GM19239 (cell line): ENCODE measurements at places on chromosomes 2 and 18.

DNA sequence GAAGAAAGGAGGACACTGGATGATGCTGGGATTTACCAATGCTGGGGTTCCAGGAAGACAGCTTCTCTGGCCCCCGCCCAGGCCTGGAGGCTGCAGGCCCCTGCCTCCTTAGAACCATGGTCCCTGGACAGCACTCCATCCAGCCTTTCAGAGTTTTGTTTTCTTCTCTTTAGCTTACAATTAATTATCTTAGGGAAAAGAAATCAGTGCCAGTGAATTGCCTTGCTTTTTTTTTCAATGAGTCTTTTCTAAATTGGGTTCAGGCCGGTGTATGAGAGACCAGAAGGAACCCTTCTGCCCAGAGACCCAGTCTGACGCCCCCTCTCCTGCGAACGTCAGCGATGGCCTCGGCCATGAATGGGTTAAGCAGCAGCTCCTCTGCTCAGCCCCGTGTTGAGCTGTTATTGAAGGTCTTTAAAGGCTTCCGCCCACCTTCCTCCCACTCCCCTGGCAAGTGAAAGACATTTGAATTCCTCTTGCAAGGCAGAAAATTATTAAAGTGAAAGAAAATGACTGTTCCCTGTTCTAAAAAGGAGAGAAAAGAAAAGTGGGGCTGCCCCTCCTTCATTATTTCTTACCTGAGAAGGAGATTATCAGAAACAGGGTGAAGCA, 65.7 kb upstream of the CHMP1B start:
- no peak for DNase-seq

GRCh38 chr2:51662187-51662586, 630.3 kb upstream of the NRXN1 start:
- no peak for DNase-seq

GRCh38 chr2:7133521-7133920, 216.3 kb downstream of the RNF144A start:
- no peak for DNase-seq

- DNase-seq = no peak
Measured at GRCh38 chr18:75926811-75927210, 499.3 kb upstream of the SMIM21 start.

DNA sequence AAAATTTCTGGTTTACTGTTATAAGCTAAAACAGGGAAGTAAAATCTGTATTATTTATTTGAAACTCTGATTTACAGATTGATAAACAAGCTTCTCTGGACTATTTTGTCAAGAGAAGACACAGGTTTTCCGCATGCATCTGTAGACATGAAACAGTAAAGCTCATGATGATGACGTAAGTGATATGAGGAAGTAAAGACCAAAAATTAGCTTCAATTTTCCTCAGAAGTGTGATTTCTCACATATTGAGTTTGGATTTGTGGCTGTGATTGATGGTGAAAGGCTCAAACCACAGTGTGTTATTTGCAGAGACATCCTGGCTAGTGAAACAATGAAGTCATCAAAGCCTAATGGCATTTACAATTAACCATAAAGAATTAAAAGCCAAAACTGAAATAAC, 12.6 kb upstream of the LONRF2 start:
- no peak for DNase-seq

- DNase-seq = peak; percentile 52
Measured at GRCh38 chr2:12430407-12431133, 286.2 kb upstream of the TRIB2 start.

DNA sequence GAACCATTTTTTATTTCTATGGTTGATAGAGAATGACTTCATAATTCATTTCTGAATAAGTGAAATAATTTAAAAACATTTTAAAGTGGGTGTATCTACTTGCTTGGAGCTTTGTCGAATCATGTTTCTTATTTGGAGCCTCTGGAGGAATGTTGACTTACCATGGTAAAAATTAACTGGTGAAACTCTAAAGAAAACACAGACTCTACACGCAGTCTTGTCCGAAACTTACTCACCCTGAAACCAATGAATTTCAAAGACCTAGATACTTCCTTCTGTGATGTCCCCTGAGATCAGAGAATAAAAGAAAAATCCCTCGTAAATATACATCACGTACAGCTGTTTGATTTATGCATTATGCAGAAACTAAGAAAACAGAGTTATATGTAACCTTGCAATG, 665.2 kb upstream of the NRXN1 start:
- DNase-seq = no peak

DNA sequence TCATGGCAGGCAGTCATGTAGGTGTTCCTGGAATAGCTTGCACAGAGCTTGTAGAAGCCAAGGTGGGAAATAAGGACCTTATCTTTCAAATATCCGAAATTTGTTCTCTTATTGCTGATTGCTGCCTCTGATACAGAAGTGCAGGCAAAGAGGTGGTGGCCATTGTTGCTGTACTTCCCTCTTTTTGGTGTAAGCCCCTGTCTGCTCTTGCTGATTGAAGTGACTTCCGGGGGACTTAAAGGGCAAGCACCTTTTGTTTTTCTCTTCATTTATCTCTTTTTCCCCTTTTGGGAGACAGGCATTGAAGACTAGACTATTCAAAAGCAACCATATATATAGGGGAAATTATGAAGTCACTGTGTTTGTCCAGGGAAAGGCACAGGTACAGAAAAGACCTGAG, 131.6 kb upstream of the OTX1 start:
- DNase-seq = no peak

- DNase-seq = no peak
Measured at GRCh38 chr2:54941248-54941984, 108.8 kb downstream of the RTN4 start.
